NB4 (cell line): ENCODE measurements at places on chromosomes 6 and 20.
A peak's percentile ranks its signal among the peaks of the same experiment; 100 is the strongest.

- DNase-seq, result peak; percentile 83
These were observed 90.5 kb downstream of the GRM4 start for GRCh38 chr6:34055223-34055933.

GRCh38 chr20:8094415-8094818 is 37.6 kb upstream of the PLCB1 start:
- no peak for DNase-seq

GRCh38 chr6:152552616-152553209 is 84.4 kb downstream of the SYNE1 start:
- DNase-seq, result peak; percentile 70

DNA sequence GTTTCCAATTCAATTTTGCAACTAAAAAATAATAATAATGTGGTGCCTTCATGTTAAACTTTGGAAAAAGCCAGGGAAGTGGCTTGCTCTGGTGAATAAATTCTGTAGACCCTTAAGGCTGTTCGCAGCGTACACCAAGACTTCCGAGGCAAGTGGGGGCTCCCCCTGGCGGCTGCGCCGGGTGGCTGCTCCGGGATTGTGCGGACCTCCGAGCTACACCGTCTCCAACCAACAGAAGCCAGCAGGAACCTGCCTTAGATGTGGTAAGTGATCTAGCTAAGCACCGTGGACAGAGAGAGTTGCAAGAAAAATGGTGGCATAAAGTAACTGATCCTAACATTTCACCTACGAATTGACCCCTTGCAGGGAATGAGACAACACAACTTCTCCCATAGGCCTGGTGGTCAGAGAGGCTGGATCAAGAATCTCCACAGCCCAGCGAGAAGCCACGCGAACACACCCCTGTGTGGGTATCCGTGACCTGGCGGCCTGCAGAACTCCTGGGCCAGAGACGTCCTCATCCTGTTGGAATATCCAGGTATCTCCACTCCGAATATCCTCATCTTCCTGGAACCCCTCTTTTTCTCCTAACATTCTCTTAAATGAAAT is 69.6 kb downstream of the TBXT start:
- DNase-seq, result peak; percentile 67

DNA sequence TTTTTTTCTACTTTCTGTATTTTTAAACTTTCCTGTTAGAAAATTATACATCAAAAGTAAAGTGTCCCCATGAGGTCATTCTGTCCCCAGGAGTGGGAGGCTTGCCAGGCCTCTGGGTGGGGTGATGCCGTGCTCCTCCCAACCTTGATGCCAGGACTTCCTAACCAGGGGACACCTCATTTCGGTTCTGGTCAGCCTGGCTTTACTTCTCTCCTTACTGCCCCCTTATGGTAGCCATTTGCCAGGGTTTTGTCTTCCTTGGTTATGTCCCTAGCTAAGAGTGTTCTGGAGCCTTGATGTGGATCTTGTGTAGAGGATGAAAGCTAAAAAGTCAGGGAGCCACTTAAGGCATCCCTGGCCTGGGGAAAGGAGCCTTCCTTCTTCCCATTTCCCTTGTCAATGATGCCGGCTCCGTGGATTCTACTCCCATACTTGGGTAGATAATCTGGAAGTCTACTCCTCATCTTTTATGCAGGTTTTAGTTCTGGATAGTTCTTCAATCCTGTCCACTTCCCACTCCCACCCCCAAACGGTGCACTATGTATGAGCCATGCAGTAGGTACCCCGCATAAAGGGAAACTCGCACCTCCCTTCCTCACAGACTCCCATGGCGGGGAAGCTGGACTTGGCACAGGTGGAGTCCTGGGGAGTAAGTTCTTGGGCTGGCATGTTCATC is 164.1 kb upstream of the SALL4 start:
- peak; percentile 56 for DNase-seq

DNA sequence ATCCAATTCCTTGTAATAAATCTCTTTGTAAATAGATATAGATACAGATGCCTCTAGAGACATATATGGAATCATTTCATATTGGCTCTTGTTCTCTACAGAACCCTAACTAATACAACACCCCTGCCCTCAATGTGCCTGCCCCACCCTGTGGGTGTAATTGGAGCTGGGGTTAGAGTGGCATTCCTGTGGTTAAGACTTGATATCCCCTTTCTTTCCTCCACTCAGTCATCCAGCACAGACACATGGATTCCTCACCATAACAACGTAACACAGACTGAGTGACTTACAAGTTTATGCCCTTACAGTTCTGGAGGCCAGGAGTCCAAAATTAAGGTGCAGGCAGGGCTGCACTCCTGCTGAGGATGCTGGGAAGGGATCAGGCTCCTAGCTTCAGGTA is 42.8 kb downstream of the C6orf118 start:
- DNase-seq, result no peak

- no peak for DNase-seq
These were observed 2.9 kb downstream of the FNDC1 start for GRCh38 chr6:159172091-159172491.

GRCh38 chr6:27684264-27685211 is 211.6 kb upstream of the ZNF184 start:
- DNase-seq, result peak; percentile 93

DNA sequence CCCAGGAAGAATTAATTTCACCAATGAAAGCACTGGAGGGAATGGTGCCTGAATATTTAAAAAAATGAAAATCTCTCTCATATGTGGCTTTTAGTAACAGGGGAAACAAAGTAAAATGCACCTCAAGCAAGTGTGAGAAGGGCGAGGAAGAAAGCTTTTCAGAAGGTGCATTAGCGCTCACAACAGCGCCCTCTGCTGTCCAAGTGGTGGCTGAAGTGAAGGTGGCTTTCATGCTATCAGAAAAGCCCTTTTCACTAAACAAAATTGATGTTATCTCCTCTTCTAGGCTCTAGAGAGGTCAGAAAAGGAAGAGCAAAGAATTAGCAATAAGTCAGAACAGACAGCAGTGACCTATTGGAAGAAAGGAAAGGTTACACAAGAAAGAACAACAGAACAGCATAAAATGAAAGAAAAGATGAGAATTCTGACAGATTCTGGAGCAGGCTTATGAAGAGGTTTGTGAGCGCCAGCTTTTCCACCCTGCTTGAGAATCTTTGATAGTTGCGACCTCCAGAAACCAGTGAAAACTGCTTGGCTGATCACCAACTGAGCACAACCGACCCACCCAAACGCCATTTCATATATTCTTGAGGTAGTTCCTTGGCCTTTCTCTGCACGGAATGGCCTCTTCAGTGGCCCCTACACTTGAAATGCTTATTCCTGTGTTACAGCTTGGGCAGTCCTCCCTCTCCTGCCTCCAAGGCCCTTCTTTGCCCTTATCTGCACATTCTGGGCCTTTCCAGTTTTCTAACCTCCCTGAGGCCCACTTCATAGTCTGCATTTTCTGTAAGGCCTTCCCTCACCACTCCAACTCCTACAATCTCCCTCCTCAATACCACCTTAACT is 45.3 kb downstream of the SMLR1 start:
- peak; percentile 66 for DNase-seq

GRCh38 chr6:105616521-105616920 is 213.6 kb upstream of the PREP start:
- no peak for DNase-seq

DNA sequence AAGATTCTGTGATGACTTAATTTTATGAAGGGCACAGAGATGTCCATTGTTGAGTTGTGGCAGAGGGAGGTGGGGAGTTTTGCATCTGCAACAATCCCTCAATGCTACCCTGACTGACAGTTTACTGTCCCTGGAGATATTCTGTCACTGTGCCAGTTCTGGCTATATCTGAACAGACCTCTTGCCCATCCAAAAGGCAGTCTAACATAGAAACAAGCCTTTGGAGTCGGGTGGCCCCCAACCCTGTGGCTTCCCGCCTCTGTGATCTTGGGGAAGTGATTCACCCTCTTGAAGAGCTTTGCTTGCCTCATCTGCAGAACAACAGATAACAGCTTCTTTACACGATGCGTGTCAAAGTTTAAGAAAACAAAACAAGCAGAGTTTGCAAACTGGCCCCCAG is 3.8 kb upstream of the E2F1 start:
- DNase-seq, result peak; percentile 98

GRCh38 chr20:60583741-60584140 is 625.5 kb downstream of the CDH26 start:
- DNase-seq, result peak; percentile 8

DNA sequence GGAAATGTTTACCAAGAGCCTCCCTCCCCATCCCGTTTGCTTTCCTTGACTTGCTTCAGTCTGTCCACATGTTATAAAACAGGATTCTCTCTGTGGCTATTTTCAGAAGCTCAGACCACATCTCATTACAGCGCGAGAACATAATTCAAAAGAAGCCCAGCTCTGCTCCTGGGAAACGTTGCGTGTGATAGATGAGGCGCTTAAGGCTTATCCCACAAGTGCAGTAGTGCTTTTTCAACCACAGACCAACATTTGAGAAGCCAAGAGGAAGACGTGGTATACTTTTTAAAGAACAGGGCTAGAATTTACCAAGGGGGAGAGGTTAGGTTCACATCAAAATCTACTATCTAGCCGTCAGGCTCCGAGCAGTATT is 239.5 kb downstream of the SLC24A3 start:
- DNase-seq, result no peak

DNA sequence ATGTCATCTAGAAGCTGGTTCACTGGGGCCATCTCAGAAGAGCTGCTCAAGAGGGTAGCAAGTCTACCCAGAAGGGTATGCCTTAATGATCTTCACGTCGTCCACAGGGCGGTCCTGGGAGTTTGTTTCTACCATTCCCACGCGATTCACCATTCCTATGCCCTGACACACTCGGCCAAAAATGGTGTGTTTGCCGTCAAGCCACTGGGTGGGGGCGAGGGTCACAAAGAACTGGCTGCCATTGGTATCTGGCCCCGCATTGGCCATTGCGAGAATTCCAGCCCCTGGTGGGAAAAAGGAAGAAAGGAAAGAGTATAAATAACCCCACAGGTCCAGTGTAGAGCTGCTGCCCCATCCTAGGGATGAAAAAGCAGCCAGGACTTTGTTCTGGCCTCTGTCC is 16.5 kb upstream of the CPNE5 start:
- DNase-seq, result no peak

GRCh38 chr6:97813889-97814567 is 531.0 kb upstream of the MMS22L start:
- no peak for DNase-seq

DNA sequence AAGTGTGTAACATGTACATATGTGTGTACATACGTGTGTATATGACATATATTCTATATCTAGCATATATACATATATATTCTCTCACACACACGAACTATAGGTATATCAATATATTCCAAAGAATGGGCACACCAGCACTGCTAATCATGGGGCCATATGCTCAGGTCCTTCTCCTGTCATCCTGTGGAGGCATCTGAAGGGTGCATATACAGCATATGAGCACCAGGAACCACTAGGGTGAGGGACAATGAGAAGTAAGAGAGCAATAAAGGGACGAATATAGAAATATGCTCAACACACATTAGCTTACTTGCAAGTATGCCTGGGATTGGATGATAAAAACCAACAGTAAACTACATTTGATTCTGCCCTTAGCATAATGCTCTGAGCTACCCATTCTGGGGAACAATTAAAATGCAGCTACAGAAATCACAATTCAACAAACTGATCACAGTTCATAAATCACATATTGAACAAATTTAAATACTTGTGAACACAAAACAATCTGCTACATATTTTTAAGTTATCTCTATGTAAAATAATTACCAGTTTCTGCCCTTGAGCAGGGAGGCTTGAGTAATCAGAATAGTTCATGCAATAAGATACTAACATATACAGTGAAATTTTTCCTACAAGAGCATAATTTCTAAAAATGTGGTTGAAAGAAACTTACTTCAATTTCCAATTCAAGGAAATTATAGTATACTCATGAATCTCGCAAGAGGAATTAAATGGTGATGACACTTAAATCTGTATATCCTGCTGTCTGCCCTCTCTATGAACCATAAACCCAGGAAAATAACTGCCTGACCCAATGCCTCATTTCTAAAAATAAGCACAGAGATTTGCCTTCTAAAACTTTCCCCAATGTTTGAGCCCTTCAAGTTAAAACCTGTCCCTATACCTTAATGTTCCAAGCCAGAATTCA is 272.2 kb upstream of the THEMIS start:
- DNase-seq, result no peak

- DNase-seq, result peak; percentile 54
These were observed 107.7 kb upstream of the DTNBP1 start for GRCh38 chr6:15770347-15771143.

DNA sequence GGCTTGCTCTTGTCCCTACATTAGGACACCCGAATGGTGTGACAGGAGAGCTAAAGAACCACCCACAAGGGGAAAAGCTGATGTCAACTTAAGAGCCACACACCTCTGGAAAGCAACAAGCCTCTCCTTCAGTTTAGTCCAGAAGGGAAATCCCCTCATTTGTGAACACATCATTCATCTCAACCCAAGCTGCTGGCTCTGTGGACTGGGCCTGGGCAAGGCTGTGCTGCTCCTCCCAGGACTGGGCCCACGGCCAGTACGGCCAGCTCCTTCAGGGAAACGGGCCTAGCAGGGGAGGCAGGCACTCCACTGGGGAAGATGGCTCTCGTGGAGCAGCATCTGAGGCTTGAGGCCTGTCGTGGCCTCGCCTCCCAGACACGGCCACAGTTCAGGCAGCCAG is 12.8 kb upstream of the SLC4A11 start:
- no peak for DNase-seq

GRCh38 chr20:3218307-3218988 is 9.2 kb downstream of the ITPA start:
- peak; percentile 77 for DNase-seq

DNA sequence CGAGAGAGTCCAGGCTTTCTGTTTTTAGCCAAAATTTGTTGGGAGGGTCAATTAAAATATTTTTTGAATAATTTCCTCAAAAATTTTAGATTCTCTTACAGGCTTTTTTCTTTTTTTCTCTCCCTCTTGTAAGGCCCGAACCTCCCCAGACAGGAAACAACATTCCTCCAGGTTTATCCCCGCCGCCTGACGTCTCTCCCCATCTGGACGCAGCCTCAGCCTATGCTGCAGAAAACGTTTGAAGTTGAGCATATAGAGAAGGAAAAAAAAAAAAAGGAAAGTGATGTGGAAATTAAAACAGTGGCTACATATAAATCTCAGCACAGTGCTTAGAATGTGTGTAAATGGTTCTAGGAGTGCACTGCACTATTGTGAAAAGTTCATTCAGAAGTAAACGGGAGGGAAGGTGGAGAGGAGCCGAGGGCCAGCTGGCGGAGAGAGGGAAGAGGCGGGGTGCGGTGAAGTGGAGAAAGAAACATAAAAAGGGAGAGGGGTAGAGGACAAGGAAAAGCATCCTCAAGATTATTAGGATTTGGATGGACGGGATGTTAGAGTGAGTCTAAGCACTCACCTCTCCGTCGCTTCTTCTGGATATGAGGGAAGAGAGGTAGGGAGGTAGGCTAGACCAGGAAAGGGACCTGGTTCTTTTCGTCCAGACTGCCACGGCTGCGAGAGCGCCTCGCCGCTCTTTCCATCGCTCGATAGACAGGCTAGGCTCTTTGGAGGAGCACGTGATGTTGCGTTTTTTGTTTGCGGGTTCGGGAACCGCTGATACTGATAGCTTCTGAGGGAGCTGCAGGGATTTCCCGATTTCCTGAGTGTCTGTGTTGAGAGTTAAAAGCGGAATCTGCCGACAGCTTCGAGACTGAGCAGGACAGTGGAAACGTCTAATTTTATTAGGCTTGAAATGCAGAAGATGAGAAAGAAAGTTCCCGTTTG is 98.7 kb downstream of the TRIM27 start:
- DNase-seq, result no peak
